Heart left ventricle (tissue), 16 donors: ENCODE measurements at places on chromosomes 4 and X. TPM values are rescaled to one million over a fixed set of nuclear protein-coding genes. Genes with fewer than 3 reads are reported as not detected.

DNA sequence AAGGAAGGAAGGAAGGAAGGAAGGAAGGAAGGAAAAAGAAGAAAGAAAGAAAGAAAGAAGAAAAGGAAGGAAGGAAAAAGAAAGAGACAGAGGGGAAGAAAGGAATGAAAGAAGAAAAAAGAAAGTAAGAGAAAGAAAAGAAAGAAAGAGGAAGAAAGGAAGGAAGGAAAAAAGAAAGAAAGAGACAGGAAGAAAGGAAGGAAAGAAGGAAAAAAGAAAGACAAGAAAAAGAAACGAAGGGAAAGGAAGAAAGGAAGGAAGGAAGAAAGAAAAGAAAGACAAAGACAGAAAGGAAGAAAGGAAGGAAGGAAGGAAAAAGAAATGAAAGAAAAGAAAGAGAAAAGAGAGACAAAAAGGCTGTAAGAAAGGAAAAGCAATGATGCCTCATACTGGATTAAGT is 101.1 kb upstream of the PPP2R3B start:
- no peak for DNase-seq

Gene CEP135
- 2.4 TPM for total RNA-seq

Gene RASL11B
- 16.1 TPM for total RNA-seq

GRCh38 chr4:134027931-134028330 is 173.7 kb downstream of the PABPC4L start:
- DNase-seq = no peak

GRCh38 chrX:149470955-149471354 is 34.2 kb downstream of the IDS start:
- DNase-seq = peak; percentile 73

GRCh38 chr4:726235-726787 is 20.7 kb downstream of the PCGF3 start:
- no peak for DNase-seq

Gene CENPVL2
- total RNA-seq = not detected

Gene SLC9B1
- total RNA-seq = 0.54 TPM
